ENCODE measurements at places on chromosomes 6 and 20.

DNA sequence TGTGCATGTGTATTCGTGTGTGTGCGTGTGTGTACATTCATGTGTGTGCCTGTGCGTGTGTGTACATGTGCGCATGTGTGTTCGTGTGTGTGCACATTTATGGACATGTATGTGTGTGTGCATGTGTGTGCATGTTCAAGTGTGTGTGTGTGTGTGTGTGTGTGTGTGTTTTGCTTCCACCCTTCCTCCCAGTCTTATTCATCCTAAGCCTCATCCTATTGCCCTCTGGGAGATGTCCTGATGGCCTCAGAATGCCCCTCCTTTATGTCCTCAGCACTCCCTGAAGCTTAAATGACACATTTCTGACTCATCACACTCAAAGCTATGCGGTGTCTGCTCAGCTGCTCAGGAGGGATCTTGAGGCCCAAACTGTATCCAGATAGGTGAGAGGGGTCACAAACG, 76.6 kb upstream of the CCDC167 start:
- DNase-seq: no peak

- DNase-seq: no peak
Measured at GRCh38 chr6:112594886-112595594, 247.9 kb downstream of the RFPL4B start.

DNA sequence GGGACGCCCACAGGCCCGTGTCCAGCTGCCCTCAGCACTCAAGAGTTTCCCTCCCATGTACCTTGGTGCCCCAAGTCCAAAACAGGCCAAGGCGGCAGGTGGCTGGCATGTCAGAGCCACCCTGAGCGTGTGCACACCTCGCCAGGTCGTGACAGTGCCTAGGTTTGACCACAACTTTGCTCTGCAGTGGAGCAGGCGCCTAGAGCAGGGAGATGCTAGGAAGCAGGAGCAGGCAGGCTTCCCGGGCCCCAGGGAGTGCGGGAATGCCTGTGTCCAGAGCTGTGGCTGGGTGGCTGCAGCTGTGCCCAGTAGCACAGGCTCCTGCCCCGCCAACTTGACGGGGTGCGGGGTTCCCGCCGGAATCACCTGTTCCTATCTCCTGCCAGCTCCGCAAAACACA, 380.8 kb upstream of the IMPG1 start:
- DNase-seq: no peak

GRCh38 chr6:93123585-93123984, 295.8 kb downstream of the EPHA7 start:
- no peak for DNase-seq

GRCh38 chr6:72002415-72002814, 116.1 kb downstream of the RIMS1 start:
- no peak for DNase-seq

- peak; percentile 25 for DNase-seq
Measured at GRCh38 chr6:25042036-25042521, 106.3 kb upstream of the RIPOR2 start.

- no peak for DNase-seq
Measured at GRCh38 chr6:47532981-47533585, 55.5 kb downstream of the CD2AP start.

Measured in hematopoietic multipotent progenitor cell treated with erythropoietin and hydrocortisone succinate and interleukin-3 and kit ligand, for 17 days (in vitro differentiated cells).